Thymus (tissue), 14 donors: ENCODE measurements at places on chromosomes 6 and 20. TPM values are rescaled to one million over a fixed set of nuclear protein-coding genes. Genes with fewer than 3 reads are reported as not detected.

Gene NDUFAF4
- 32.3 TPM for total RNA-seq

Gene PLN
- 1.3 TPM for total RNA-seq

DNA sequence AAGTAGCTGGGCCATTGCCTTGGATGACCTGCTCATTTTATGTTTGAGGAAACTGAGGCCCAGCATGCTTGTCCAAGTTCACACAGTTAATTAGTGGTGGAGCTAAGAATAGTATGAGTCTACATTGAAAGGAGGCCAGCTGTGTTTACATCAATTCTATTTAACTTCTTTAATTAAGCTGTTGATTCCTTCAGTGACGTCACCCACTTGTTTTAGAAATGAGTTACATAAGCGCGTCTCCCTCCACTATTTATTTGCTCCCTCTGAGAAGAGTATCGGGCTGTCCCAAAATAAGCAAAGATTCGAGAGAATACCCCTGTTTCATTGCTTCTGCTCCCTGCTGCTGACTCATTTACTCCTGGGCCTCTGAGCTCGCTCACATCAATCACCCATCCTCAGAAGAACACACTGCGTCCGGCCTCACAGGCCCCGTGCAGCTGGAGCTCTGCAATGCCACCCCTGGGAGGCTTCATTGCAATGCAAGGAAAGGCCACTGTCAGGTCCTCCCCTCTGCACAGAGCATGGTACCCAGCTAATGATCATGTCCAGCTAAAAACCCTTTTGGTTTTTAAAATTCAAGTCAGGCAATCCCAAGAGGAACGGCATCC, 74.8 kb upstream of the BMP2 start:
- no peak for DNase-seq

GRCh38 chr6:149332602-149333265, 15.2 kb downstream of the TAB2 start:
- DNase-seq = no peak

DNA sequence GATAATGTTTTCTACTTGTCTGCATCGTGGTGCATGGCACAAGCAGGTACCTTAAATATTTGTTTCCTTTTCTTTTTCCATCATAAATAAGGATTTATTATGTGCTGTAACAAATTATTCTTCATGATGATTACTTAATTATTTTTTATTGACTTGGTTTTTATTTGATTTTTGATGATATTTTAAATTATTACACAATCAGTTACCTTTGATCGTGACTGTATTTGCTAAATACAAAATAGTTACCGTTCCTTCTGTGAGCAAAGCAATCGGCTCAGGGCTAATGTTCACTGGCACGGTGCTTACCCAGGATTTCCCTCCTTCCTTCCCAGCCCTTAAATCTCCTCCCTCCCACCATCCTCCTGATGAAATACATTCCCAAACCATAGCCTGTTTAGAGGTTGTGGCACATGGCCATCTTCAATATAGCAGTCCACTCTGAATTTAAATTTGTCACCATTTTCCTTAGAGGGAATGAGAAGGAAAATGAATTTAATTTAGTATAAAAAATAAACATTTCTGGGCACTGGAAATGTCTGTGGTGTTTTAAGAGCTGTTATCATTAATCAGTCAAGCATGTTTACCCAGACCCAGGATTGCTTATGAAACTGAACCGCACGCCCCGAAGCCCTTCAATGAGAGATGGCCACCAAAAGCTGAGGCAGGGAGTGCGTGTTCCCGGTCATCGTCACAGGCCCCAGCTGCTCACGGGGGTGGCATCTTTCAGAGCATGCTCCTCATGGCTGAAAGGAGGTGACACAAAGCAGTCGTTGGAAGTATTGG, 23.0 kb upstream of the EXOC2 start:
- no peak for DNase-seq

- DNase-seq = no peak
These were observed 37.2 kb downstream of the DAAM2 start for GRCh38 chr6:39829331-39829730.

DNA sequence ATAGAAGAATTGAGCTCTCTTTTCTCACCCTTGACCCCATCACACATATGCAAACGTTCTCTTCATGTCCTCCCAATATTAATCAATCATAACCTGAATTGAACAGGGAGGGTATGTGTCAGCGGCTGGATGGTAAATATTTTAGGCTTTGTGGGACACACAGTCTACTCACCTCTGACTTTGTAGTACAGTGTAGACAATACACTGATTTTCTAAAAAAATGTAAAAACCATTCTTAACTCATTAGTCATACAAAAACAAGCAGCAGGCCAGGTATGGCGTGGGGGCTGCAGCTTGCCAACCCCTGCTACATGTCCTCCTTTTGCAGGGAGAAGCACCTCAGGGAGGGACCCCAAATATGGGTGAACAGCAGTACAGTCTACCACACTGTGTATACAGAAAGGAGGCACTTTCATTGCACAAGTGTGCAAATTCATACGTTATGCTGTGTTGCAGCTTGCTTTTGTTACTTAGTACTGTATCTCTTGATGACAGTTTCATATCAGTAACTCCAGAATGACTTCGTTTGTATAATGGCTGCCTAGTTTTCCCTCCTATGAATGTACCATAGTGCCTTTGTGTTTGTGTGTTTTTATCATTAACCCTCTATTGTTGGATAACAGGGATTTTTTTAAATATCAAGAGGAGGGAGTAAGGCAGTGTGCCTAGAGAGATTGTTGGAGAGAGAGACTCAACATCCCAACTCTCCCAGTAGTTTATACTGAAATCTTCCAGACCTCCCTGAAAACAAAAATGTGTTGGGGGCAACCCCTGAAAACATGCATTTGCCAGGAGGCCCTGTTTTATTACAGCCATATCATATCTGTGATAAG, 214.3 kb downstream of the ZMYND8 start:
- no peak for DNase-seq

- no peak for DNase-seq
These were observed 23.8 kb downstream of the MAN1A1 start for GRCh38 chr6:119325559-119326265.

Gene SUMO4
- total RNA-seq = 1.2 TPM

- peak; percentile 61 for DNase-seq
These were observed 30.5 kb downstream of the GRM4 start for GRCh38 chr6:34115403-34115795.

GRCh38 chr20:32433311-32434021, 75.3 kb downstream of the ASXL1 start:
- DNase-seq = no peak

Gene HLA-DOB
- total RNA-seq = 18.8 TPM

GRCh38 chr6:81816380-81816779, 63.9 kb upstream of the TENT5A start:
- DNase-seq = no peak

- DNase-seq = no peak
These were observed 122.4 kb downstream of the NFATC2 start for GRCh38 chr20:51420111-51420510.

Gene LRRC1
- total RNA-seq = 21.6 TPM
